ENCODE measurements at places on chromosomes 2 and 18. TPM values are rescaled to one million over a fixed set of nuclear protein-coding genes. Genes with fewer than 3 reads are reported as not detected.

DNA sequence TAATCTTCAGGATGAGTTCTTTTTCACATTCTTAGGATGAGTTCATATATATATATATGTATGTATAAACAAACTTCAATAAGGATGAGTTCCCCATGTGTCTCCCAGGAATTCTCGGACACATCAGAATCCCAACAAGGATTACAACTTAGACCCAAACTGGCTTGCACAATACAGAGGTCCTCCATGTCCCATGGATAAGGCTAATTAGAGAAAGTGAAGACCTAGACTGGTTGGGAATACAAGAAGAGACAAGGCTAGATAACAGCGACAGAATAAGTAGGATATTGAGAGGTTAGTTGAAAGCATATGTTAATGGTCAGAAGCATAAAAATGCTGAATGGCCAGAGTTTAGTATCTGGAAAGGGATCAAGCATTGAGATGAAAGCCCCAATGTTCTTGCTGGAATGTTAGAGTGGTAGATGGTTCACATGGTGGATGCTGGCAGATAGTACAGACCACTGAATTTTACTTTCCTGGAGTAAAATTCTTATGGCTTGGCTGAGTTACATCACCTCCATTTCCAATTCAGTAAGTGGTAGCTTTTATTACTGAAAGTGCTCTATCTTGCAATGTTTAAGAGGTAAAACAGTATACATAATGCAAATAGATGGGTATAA, 154.9 kb upstream of the EPHA4 start:
- DNase-seq: no peak

DNA sequence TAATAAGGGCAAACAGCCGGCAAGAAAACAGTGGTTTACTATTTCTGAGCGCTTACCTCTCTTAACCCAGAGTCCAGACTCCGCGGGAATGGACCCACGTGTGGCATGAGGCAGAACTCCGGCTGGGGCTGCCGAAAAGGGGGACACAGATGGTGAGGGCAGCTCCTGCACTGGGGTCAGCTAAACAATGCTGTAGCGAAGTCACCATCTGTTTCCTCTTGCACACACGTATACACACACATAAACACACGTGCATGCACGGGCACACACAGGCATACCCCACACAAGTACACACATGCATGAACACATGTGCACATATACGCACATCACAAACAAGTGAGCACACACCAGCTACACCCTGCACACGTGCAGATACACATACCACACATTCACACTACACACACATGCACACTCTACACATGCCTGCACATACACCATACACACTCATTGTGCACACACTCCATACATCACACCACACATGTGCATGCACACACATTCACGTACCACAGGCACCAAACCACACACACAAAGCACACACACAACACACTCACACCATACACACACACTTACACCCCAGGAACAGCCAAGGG, 105.9 kb upstream of the ID2 start:
- DNase-seq: no peak

DNA sequence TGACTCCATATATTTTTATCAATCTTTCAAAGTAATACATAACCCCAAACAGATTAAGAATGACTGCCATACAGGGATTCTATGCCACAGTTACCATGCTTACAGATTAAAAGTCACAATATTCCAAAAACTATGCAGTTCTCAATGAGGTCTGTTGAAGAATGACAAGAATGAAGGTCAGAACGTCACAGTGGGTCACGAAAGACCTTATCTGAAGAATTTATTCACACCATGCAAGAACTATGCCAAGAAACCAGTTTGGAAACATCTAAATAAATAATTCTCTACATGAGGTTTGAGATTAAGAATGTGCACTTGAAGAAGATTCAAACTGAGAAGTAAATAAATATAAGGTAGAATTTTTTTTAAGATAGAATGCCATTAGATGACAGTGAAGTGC, 253.3 kb downstream of the EXOC6B start:
- DNase-seq: no peak

DUSP2 gene
- total RNA-seq: 1.1 TPM

TDRD15 gene
- total RNA-seq: not detected

- no peak for DNase-seq
These were observed 224.0 kb upstream of the SIX2 start for GRCh38 chr2:45233301-45233700.

- DNase-seq: no peak
These were observed 331.3 kb downstream of the THSD7B start for GRCh38 chr2:137096693-137097092.

RGPD4 gene
- 0.05 TPM for total RNA-seq
